ENCODE measurements at places on chromosomes 16 and 17. TPM values are rescaled to one million over a fixed set of nuclear protein-coding genes. Genes with fewer than 3 reads are reported as not detected.

The KIF19 gene
- total RNA-seq: 3.0 TPM

The CNTNAP4 gene
- 3.5 TPM for total RNA-seq

The KRT32 gene
- total RNA-seq: not detected

The CDRT4 gene
- 11.7 TPM for total RNA-seq

The ZNF785 gene
- 14.8 TPM for total RNA-seq

The SCARF1 gene
- total RNA-seq: 11.6 TPM

The TMEM92 gene
- total RNA-seq: 0.93 TPM

The TRIM72 gene
- total RNA-seq: 0.55 TPM

The ABCC12 gene
- 18.3 TPM for total RNA-seq

The DLX3 gene
- 1.5 TPM for total RNA-seq

The GRAPL gene
- total RNA-seq: 2.2 TPM

The TCAP gene
- 3.0 TPM for total RNA-seq

The DERL2 gene
- 70.8 TPM for total RNA-seq

The FOXF1 gene
- total RNA-seq: 2.0 TPM

The NPTX1 gene
- total RNA-seq: 1.7 TPM

The CDRT15 gene
- total RNA-seq: 8.1 TPM

The TAC4 gene
- total RNA-seq: not detected

The SLC35G6 gene
- total RNA-seq: 3.9 TPM

The LPO gene
- total RNA-seq: 2.0 TPM

Measured in testis (tissue), 5 donors.